ENCODE measurements at places on chromosomes 5 and 9.

DNA sequence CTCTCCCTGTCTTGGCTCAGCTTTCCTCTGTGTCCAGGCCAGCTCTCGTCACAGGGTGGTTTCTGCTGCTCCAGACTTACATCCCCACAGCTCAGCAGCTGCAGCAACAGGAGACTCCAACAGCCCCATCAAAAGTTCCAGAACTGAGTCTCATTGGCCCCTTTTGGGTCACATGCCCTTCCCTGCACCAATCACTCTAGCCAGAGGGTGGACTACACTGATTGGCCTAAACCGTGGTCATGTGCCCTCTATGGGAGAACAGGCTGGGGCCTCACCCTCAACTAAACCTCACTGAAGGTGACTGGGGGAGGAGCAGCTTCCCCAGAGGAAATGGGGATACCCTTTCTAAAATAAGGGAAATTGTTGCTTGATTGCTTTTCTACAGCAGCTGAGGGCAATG lies 44.4 kb upstream of the CPLX2 start:
- no peak for DNase-seq

DNA sequence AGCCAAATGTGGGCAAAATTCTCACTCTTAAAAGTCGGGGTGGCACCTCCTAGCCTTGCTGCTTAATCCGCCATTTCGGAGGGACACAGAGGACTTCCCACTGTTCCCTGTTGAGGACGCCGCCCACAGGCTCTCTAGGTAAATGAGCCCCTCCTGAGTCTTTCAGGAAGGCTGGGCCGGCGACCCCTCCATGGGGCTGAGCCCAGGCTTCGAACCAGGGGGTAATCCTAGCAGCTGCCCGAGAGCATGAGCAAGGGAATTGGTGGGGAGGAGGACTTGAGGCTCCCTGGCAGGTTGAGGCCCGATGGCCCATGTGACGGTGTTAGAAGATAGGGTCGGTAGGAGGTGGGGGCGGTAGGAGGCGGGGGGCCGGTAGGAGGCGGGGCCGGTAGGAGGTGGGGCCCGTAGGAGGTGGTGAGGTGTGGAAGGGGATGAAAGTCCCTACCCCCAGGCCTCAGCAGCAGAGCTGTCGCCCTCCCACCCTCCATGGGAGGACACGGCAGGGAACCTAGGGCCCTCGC lies 17.1 kb downstream of the SLC12A7 start:
- no peak for DNase-seq

GRCh38 chr5:10724781-10725507 lies 36.1 kb downstream of the DAP start:
- no peak for DNase-seq

GRCh38 chr5:53360811-53361210 lies 119.6 kb upstream of the FST start:
- no peak for DNase-seq

DNA sequence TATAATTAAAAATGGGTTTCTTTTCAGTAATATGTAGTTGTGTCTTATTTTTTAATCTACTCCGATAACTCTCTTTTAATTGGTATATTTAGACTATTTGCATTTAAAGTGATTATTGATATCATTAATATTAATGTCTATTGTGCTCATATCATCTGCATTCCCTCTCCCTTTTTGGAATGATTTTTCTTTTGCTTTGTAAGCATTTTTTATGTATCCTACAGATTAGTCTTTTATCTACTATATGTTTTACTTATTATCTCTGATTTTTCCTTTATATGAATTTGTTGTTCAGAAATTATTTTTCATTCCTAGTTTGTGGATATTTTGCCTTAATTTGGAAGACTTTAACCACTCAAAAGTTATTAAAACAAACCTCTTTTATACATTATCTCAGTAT lies 34.0 kb downstream of the NDUFS4 start:
- DNase-seq = no peak

DNA sequence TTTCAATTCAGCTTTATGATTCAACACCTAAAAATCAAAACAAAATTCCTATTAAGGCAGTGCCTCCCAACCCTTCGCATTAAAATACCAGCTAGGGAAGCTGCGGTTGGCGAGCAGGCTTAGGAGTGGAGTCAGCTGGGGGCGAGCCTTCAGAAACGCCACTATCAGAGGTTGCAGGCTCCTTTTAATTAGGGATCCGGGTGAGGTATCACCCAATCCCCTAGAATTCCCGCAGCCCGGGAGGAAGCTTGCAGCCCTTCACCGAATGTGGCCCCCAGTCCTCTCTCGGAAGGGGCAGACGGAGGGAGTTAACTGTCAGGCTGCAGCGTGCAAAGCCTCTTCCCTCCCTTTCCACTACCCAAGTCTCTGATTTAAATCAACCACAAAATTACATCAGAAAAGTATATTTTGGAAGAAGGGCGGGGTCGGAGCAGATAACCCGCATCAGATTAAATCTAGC lies 1.7 kb downstream of the STC2 start:
- DNase-seq = no peak

DNA sequence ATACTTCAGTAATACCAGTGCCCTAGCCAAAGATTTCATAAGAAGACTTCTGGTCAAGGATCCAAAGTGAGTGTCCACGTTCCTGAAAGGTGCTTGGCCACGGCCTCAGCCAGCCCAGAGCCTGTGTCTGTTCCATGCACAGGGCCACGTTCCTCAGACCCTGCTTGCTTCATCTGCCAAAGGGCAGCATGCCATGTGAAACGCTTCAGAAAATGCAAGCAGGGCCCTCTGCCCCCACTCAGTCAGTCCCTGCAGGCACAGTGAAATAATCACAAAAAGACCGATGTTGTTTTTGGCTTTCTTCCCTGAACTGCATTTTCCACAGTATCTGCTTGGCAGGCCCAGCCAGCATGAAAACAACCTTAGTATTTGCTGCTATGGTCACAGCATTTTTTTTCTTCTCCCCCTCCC lies 85.5 kb upstream of the CTSL start:
- no peak for DNase-seq

GRCh38 chr5:157029457-157029856 lies 29.5 kb downstream of the HAVCR1 start:
- no peak for DNase-seq

GRCh38 chr5:6465831-6466790 lies 17.5 kb downstream of the UBE2QL1 start:
- DNase-seq = no peak

DNA sequence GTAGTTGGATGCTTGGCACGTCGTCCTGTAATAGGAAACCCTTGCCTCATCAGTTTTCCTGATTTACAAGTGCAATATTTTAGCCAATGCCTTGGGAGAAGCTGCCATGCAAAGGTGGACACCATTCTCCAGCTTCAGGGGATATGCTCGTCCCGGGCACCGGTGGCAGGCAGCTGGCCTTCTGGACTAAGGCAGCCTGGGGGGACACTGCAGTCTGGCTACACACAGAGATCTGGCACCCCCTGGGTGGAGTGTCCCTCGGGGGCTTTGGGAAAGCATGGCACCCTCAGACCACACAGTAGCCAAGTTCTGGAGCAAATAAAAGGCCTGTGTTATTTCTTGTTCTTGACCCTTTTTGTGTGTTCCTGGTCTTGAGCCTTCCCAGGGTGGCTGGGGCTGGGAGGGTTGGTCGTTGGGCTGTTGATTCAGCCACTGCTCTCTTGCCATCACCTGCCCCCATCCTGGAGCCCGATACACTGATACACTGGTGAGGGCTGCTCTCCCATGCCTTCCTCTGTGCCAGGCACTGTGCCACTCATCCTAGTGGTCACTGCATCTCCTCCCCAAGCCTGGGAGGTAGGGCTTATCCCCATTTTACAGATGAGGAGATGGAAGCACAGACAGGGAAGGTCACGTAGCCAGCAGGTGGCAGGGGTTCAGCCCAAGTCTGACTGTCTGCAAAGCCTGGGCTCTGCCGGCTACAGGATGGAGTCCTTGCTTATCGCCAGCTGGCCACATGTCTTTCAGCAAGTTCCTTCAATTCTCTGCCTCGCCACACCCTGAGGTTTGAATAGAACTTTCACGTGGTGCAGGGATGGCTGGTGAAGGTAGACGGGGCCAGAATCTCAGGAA lies 134.1 kb downstream of the RGS3 start:
- DNase-seq = peak; percentile 24

DNA sequence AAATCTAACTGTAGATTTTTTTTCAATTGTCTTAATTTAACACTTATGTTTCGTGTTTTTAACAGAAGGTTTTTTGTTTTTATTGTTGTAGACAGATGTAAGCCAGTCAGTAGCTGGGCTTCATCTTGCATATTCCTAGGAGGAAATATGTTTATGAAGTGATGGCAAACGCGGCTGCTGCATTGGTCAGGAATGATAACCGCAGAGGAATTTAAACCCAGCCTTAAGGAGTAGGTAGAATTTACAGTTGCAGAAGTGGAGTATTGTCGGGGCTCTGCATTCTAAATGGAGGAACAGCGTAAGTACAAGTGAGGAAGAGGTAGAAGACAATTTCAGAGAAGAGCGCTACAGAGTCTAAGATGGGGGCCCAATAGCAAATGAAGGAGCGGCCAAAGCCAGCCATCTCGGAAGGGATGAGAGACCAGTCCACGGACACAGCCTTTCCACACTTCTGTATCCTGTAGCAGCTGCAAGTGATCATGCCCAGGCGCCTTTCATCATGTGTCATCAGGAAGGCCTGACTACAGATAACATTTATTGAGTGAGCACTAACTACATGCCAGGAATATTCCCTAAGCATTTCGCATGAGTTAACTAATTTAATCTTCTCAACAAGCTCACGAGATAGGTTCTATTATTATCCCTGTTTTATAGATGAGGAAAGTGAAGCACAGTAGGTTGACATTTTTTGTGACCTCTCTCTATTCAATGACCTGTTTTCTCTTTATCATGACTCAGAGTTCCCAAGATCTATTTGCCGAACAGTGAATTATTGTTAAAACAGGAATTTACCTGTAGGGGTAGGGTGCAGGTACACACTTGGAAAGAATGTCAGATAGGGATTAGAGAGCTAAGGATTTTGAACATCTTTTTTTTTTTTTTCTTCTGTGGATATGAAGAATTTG lies 38.1 kb downstream of the CMYA5 start:
- no peak for DNase-seq

DNA sequence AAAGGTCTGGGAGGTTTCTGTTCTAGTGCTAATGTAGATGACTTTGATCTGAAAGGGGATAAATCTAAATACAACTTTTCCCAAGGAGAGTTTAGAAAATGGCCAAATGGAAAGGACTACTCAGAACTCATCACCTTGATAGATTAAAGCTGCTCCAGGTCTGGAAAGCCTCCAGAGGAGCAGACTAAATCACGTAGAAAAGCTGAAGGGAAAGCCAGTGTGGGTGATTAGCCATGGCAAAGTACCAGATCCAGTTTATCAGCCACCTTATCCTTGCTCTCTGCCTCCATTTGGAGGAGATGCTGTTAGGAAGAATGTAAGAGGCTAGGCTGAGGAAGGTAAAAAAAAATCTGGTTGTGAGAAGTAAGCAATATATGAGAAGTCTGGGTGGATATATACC lies 120.7 kb upstream of the RAI14 start:
- DNase-seq = no peak

- peak; percentile 79 for DNase-seq
Measured at GRCh38 chr5:141742866-141743851, 61.1 kb upstream of the ARAP3 start.

GRCh38 chr5:172904643-172905345 lies 54.4 kb upstream of the RPL26L1 start:
- peak; percentile 56 for DNase-seq

DNA sequence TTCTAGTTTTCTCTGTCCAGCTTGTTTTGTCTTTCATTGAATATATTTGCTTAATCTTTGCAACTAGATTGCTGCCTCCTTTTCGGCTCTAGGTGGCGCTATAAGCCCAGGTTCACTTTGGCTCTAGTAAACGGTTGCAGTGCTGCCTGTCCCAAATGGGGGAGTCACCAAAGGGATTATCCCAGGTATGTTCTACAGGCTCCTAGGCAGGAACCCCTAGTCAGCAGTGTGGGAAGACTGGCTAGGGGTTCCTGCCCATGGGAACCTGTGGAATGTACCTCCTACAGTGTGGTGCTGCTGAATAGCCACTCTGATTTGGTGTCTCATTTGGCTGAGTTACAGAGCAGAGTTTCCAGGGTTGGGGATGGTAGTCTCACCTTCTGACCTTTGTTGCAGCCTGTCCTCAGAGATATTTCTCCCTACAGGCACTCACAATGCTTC lies 85.2 kb downstream of the ARSB start:
- peak; percentile 71 for DNase-seq

DNA sequence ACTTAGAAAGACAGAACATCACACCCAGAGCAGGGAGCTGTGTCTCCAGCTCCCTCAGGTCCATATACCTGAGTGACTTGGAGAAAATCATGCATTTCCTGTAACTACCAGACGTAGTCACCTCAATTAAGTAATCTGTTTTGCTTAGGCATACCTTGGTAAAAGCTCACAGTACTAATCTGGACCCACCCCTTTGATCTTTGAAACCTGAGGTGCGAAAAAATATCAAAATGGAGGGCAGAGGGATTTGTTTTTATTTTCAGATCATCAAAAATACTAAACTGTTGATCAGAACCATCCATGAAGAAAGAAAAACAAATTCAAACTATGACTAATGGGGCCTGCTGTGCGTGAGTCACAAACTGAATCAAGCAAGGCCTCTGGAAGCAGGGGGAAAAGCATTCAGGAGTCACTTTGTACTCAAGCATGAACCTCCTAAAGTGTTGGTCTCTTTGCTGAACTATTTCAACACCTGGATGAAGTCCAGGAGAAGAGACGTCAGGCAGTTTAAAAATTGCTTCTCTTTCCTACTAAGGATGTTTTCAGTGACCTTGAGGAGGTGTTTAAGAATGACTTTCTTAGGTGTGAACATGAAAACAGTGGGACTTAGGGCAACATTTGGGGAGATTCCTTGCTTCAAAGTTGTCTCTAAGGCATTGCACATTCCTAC lies 76.3 kb downstream of the MUSK start:
- DNase-seq = no peak

DNA sequence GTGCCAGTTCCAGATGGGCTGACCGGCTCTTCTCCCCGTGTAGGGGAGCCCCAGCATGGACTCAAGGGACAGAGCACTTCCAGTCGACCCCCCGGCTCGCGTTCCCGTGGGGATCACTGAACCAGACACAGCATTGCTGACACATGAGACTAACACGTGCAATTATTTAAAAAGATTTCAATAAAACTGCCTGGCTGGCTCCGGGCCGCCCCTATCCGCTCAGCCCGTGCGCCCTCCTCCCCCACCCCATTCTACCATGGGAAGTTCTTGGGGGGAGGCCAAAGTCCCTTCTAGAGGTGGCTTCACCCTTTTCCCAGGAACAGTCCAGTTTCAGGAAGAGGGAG lies 4.7 kb downstream of the TESK1 start:
- no peak for DNase-seq

DNA sequence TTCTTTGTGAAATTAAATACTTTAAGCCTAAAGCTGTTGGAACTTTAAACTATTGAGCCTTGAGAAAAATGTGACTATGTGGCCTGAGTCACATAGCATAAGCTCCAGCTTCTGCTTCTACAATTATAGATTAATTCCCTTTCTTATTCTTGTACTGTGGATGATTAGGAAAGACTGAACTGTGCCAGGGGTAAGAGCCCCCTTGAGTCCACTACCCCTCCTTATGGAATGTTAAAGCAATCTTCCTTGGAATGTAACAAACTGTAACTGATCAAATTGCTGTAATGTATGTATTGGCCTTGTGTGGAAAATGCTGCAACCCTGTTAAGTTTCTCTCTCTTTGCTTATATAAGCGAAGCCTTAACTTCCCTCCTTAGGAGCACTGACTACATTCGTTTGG lies 273.2 kb downstream of the FAM170A start:
- no peak for DNase-seq

- no peak for DNase-seq
Measured at GRCh38 chr5:115685490-115685889, 59.7 kb upstream of the TMED7 start.

- no peak for DNase-seq
Measured at GRCh38 chr5:36334315-36334714, 32.6 kb upstream of the RANBP3L start.

- DNase-seq = no peak
Measured at GRCh38 chr5:172544371-172545095, 90.2 kb upstream of the SH3PXD2B start.
